ENCODE measurements at places on chromosomes 6 and 20.

GRCh38 chr6:96837081-96837971 is at the start of gene GPR63:
Gene GPR63 (minus strand): TSS chr6:96837477. CDS start chr6:96799731, 37,746 bp downstream.
- peak; percentile 87 for DNase-seq

GRCh38 chr6:115908906-115909559 is 151.7 kb downstream of the FRK start:
- DNase-seq = peak; percentile 23

- DNase-seq = peak; percentile 44
Observed at GRCh38 chr20:38725931-38726803, 1.9 kb downstream of the SLC32A1 start.

DNA sequence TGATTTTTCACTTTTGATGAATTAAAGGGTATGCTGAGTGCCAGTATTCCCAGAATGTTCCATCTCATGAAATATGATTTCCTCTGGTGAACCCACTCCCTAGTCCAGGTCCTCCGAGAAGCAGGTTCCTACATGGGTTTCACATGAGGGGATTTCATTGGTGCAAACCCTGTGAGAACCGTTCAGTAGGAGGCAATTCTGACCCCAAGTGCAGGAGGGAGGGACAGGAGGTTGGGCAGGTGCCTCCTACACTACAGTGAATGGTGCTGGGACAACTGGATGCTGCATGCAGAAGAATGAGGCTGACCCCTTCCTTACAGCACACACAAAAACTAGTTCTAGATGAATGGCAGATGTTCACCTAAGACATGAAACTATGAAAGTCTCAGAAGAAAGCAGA is 5.1 kb upstream of the ULBP2 start:
- no peak for DNase-seq

DNA sequence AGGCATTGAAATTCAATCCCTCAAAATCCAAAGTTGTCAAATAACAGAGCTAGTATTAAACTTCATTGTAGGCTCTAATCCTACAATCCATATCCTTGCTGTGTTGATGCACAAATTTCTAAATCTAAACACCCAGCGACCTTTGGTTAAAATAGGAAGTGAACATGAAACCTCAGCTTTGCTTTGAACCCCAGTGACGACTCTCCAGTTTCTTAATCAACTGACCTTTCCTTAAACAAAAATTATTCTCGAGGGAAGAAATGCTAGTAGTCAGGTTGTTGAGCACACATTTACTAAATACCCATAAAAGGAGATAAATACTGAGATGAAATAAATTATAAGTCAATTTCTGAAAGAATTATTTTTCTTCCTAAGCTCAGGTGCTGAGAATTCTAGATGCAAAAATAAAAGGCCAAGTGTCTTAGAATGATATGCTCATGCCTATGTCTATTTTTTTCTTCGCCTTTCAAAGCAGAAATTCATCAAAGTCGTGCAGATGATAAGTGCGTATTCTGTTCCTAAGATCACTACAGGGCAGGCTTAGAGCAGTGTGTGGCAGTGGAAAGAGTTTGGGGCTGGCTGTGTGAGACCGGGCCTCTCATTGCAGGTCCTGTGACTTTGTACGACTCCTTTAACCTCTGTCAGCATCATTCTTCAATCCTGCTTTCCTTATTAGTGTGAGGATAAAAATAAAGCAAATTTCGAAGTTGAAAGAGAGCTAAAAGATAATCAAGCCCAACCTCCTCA is 208.7 kb downstream of the PRL start:
- no peak for DNase-seq
